ENCODE measurements at places on chromosomes 12 and 14.

DNA sequence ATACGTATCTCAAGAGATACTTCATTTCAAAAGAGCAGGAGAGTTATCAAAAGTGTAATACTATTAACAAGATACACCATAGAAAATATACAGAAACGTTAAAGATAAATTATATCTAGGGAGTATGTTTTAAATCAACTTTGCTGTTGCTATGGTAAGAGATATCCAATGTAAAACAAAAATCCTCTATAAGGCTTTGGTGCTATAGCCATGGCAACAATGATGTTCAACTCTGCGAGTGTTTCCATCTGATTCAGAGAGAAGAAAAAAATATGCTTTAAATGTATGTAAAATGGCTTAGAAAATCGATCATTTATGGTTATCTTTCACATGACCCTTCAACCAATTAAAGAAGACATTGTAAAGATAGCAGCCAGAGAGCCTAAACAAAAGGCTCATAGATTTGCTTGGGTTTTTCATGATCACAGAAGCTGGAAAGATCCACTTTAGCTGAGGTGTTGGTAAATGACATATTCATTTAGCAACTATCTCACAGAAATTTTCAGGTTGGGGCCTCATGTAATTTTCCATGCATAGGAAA lies 387.0 kb upstream of the GARIN6 start:
- DNase-seq = no peak

DNA sequence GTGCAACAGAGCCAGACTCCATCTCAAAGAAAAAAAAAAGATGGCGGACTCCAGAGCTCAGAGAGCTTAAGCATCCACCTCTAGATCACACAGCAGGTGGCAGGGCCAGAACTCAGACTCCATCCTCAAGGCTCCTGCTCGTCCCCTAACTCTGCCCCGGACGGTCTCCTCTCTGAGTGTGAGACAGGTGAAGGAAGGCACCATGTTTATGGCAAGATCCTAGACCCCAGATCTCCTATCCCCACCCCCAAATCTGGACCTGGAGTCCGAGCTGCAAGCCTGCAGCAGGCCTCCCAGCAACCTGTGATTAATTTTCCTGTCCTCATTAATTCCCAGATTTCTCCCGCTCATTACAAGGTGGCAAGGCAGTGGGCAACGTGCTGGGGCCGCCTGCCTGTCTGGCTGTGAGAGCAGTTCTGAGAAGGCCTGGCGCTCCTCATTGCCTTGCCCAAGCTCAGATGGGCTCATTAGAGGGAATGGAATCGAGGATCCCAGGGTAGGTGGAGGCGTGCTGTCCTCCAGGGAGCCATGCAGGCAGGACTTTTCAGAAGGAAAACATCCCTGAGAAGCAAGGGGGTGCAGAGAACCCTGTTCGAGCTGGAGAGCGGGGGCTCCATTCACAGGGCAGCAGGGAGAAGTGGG lies 296.6 kb upstream of the RTL1 start:
- DNase-seq = no peak

GRCh38 chr12:8822298-8822697 lies at the start of gene A2ML1:
A2ML1 (plus strand) TSS chr12:8822621; CDS start chr12:8822652, 31 bp downstream.
- no peak for DNase-seq

DNA sequence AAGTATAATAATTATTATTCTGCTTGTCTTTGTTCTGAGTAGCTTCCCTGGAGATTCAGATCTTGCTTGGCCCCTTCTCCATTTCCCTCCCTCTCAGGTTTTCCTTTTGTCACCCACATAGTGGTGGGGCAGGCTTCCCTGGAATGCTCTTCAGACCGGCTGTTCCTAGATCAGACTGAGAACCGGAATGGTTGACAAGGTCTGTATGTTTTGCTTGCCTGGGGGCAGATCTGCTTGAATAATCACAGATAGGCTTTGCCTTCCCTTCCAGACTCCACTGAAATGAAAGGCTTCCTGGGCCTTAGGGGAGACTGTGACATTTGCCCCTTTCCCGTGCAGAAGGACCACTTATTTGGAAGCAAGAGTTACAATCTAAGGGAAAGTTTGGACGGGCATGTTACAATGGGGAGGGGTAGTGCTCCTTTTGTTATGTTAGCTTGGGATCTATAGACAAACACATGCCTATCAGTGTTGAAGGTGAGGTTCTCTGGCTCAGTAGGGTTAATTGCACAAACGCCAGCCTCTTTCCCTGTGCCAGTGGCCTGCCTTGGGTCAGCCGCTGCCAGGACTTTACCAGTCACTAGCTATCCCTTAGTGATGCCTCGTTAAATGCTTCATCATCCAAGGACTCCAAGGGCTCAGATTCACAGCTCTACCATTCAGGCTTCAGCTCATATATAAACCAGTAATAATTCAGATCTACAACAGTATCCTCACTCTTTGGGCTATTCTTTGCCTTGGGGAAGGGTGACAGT lies 178.6 kb downstream of the SNAPC1 start:
- no peak for DNase-seq

GRCh38 chr14:104724981-104725771 lies 1.1 kb downstream of the ADSS1 start:
- peak; percentile 63 for DNase-seq

DNA sequence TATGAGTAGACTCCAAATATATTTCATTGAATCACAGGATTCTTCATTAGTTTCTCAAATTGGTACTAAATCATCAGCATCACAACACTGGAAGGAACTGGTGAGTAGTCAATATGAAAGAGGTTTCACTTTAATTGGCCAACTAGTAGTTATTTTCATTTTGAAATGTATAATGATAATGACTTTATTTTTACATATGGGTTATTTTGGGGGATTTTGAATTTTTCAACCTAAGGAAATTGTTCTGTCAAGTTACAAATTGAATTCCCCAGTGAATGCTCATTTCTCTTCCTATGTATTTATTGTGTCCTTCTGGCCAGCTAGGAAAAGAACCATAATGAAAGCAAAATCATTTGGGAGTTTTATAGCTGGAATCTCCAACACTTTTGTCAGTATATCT lies 174.2 kb upstream of the ATP2B1 start:
- no peak for DNase-seq

GRCh38 chr12:6317693-6318439 lies 7.4 kb downstream of the PLEKHG6 start:
- DNase-seq = no peak

DNA sequence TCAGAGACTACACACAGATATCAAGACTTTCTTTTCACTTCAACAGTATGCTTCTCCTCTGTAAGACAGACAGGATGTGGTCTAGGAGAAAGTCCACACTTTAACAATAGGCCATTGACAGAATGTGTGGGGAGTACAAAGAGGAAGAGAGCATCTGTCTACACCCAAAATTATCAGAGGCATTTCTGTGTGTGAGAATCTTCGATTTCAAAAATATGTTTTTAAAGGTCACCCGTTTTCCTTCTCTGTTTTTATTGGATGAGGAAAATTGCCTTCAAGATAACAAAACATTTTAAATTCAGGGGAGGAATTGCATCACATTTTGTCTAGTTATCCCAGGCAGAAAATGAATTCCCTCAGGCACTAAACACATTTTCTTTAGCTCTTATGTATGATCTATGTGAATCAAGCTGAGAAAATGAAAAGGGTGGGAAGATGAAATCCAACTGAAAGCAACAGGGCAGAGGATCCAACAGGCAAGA lies 16.4 kb downstream of the NAV3 start:
- DNase-seq = peak; percentile 43

DNA sequence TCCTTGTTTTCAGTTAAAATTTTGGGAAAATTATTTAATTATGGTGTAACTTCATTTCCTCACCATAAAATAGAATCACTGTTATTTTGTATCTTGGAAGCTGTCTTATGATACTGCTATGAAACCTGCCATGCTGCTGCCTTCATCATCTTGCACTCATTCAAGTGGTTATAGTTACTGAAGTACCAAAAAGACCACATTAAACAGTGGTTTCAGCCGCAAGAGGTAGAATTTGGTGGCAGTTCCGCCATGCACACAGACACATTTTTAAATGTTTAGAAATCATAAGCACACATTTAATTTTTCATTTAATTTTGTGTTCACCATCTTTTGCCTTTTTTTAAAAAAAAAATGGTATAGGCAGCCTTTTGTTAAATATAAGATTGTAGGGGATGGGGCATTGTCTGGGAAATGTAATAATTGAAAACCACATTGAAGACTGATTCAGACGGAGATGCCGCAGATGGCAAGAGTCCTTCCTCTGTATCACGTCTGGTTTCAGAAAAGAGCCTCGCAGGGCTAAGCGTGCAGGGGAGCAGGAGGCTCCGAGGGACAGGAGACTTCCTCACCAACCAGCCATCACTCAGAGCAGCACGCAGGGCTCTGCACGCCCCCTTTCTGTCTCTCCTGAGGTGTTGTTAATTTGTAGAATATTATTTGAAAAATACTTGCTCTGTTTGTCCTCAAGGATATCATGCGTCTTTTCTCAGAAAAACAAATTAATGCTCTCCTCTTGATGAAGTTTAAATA lies 115.2 kb upstream of the PELI2 start:
- DNase-seq = no peak

DNA sequence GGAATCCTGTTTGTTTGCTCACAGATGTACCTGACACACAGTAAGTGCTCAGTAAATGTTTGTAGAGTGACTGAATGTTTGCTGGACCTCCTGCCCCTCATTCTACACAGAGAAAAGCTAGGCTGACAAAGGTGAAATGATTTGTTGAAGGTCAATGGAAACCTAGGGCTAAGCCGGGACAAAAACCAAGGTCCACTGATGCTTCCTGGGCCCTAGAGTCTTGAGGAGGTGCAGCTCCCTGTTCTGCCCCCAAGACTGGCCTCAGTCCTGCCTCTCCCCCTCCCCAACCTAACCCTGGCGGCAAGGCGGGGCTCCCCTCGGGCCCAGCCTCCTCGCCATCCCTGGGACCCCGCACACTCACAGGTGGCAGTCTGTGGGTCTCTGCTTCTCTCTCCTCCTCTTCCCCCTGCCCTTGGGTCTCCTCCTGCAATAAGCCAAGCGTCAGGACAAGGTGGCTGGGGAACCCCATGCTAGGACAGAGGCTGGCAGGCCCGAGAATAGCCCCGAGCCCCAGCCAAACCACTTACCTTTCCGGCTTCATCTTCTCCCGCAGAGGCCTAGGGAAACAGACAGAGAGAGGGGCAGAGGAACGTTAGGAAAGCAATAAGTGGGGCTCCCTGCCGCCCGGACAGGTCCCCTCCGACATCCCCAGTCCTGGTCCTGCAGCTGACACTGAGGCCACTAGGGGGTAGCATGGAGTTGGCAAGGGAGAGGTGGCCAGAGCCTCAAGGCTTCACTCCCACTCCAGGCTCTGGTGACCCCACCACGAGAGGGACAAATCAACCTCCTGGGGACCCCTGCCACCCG lies 9.3 kb downstream of the PGF start:
- DNase-seq = peak; percentile 71

DNA sequence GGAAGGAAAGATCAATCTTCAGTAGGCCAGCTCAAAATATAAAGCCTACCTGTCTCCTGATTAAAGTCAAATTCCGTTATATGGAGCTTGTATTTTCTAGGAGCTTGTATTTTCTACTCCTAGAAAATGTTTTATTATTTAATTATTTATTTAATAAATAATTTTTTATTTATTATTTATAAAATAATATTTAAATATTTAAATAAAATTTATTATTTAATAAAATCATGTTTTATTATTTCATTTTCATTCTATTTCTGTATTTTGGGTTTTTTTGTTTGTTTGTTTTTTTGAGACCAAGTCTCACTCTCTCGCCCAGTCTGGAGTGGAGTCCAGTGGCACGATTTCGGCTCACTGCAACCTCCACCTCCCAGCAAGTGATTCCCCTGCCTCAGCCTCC lies 9.7 kb downstream of the OR6C75 start:
- no peak for DNase-seq

GRCh38 chr14:96239711-96240141 lies 16.3 kb upstream of the BDKRB1 start:
- no peak for DNase-seq

- DNase-seq = no peak
These were observed 106.0 kb upstream of the SFSWAP start for GRCh38 chr12:131604859-131605258.

DNA sequence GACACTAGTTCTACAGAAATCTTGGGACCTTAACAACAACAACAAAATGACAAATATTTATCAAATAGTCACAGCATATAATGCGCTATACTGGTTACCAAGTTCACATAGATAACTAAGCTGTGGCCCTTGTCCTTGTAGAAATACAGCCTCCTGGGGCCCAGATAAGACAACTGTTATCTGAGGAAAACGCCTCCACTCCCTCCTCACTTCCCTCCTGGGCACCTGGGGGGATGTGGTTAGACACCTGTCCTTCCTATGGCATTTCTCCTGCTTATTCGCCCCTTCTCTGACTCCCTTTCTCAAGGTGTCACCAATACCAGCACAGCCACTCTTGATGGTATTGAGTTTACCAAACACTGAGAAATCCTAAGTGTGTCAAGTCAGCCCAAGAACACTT lies 419.4 kb downstream of the RAD51B start:
- DNase-seq = no peak

- DNase-seq = no peak
These were observed 1038.4 kb downstream of the GALC start for GRCh38 chr14:86954623-86955022.

DNA sequence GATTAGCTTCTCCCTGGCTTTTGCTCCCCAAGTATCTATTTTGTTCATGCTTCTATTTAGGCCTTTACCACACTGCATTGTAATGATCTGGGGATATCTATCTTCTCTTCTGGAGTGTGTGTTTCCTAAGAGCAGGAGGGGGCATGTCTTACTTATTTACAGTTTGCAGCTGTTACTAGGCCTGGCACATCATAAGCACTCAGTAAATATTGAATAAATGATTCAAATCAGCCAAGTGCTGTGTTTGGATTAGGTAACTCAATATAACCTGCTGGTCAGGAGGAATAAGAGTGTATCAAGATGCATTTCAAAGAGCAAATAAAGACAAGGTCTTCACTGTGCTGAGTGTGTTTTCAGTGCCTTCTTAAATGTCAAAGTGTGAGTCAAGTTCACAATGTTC lies 186.1 kb downstream of the FOXG1 start:
- DNase-seq = no peak

DNA sequence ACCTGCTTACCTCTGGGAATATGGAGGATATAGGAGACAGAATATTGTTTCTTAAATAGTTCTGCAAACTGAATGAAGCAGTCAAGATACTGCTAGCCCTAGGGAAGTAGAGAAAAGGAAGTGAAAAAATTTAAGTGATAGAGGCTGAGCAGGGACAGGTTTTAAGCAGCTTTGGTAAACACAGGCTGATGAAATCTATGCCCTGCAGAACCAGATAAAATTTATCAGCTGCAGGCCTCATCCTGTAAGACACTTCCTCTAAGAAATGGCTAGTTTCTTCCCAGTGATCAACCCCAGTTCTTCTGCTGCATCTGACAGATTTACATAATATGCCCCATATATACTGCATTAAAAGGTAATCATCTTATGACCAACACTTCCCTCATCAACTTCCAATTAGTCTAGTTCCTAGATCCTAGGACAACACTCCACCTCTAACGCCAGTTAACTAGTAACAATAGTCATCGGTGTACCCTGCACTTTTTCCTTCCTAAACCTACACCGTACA lies 1.3 kb upstream of the ESYT1 start:
- DNase-seq = no peak

GRCh38 chr14:102943979-102944378 lies 21.5 kb downstream of the AMN start:
- DNase-seq = no peak

- peak; percentile 57 for DNase-seq
These were observed 56.4 kb upstream of the RNU6-8 start for GRCh38 chr14:32259368-32260013.

Measured in GM23248 (cell line).